ENCODE measurements at places on chromosomes 4 and X.

DNA sequence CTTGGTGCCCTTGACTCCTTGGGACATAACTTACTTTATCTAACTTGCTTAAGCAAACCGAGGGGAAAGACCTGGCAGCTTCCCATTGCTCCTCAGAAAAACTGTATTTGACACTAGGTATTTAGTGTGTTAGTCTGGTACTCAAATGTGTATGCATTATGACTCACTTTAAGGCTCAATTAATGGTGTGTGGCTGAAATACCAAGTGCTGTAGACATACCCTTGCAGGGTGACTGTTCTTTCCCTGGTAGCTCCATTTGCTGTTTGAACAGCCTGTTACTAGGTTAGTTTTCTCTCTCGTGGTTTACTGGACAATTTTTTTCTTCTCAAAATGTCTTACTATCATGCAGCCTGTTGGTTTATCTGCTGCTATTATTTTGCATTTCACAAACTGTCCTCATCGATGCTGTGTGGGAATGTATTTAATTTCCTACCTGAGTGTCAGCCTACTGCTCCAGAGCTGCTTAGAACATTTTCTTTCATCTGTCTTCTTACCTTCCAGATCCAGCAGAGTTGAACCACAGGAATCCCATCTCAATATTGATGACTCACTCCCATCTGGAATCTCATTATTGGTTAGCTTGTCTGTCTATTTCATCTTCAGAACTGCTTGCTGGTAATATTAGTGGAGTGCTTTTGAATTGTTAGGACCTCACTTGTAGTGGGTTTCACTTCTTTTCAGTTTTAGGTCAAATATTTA is 158.0 kb upstream of the FAT1 start:
- DNase-seq, result no peak

DNA sequence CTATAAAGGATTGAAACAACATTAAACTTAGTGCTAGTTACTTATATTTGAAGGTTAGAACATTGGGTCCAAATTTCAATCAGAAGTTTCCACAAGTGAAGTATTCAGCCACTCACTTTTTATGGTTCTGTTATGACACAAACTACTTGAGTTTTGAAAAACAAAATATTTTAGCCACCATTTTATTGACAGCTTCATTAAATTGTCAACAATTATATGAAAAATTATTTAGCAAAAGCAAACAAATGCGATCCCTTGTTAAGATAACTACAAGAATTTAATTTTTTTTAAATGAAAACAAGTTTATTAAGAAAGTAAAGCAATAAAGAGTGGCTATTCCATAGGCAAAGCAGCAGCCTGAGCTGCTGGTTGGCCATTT is 3.1 kb downstream of the CXCL2 start:
- no peak for DNase-seq

DNA sequence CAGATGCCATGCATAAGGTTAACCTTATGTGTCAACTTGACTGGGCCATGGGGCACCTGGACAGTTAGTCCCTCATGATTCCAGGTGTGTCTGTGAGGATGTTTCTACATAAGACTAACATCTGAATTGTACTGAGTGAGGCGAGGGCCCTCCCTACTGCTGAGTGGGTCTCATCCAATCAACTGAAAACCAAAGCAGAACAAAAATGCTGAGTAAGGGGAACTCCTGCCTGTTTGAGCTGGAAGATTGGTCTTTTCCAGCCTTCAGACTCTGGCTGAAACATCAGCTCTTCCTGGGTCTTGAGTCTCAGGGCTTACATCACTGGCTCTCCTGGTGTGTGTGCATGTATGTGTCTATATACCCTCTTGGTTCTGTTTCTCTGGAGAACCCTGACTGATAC is 13.8 kb downstream of the NELFA start:
- no peak for DNase-seq

DNA sequence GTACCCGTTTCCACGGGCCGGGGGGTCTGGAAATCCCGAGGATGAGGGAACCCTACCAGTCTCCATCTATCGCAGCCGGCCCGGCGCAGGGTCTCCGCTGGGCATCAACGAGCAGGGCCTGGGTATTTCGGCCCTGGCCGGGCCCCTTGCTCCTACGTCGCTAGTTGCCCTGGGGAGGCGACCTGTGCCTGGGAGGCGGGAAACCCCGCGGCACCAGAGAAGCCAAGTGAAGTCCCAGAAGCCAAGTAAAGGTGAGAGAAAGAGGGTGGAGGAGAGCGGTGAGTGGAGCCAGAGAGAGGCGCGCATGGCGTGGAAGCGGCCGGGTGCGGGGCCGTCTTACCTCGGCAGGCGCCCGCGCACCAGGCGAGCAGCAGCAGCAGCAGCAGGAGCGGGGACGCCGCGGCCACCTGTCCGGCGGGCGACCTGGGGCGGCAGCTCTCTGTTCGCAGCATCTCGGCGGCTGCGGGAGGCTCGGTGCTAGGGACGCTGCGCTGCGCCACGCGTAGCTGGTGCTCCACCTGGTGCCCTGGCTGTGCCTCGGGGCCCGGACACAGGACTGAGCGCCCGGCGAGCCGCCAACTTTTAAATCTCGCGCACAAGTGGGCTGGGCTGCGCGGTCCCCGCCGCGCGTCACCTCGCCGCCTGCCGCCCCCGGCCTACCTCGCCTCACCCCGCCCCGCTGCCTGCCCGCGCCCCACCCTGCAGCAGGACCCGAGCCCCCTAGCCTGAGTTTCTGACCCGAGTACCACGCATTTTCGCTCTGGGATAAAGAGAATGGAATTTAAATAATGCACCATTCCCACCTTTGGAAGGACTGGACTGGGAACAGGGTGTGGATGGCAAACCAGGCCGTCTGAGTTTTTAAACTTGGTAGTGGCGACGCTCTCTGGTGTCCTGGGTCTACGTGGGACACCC is at the start of gene NMU:
TSS of gene NMU (minus strand) at position 558 of the 915 bp plus-strand sequence. CDS start at position 452, 106 bp downstream.
- DNase-seq, result no peak

DNA sequence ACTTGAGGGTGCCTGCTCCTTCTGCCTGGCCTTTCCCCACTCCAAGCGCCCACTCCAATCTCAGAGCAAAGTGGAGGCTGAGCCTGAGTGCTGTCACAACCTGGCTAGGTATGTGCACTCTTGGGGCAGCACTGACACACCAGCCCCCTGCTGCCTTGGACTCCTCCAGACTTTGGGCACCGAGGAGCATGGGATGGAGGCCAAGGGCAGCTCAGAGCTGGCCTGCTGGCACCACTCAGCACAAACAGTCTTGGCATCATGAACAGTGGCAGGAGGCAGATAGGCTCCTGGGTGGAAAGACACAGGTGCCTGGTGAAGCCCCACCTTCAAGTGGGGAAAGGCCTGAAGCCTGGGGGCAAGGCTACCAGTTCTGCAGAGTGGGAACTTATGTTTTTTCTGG is 91.8 kb downstream of the KCNIP4 start:
- DNase-seq, result no peak

DNA sequence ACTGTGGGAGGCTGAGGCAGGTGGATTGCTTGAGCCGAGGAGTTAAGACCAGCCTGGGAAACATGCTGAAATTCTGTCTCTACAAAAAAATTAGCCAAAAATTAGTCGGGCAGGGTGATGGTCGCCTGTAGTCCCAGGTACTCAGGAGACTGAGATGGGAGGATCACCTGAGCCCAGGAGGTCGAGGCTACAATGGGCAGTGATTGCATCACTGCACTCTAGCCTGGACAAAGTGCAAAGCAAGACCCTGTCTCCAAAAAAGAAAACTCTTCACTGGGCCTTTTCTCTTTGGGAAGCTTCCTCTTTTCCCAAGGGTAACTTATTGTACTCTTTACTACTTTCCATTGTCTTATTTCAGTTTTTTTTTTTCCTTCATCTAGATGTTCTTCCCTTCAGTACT is 88.9 kb downstream of the UBE2K start:
- no peak for DNase-seq

- DNase-seq, result no peak
Observed at GRCh38 chrX:39591099-39591498, 506.7 kb downstream of the BCOR start.

- no peak for DNase-seq
Observed at GRCh38 chr4:174387143-174387542, 103.4 kb downstream of the CEP44 start.

DNA sequence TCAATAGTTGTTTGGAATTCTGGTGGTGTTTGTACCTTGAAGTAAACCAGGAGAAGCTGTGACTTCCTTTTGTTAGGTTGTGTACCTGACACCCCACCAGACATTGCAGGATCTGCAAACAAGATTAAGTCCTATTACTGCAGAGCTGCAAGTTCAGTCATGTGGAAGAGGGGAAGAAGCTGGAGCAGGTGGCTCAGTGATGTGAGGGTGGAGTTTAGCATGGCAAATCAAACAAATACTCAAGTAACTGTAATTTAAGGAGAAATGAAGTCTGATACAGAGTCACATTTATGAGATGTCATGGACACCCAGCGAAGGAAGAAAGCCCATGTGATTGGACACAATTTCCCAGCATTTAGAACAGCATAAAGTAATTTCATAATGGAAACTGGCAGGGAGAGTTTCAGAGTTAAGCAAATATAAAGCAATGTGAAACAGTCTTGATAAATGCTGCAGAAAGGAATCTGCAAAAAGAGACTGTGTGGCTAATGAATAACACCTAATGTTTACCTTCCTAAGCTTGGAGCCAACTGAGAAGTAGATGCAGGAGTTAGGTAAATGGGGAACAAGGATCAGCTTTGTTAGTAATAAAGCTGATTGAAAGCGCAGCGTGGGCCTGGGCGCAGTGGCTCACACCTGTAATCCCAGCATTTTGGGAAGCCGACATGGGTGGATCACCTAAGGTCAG is 249.1 kb downstream of the GBA3 start:
- no peak for DNase-seq

- DNase-seq, result no peak
Observed at GRCh38 chr4:180164799-180165198, 2078.4 kb upstream of the TENM3 start.

DNA sequence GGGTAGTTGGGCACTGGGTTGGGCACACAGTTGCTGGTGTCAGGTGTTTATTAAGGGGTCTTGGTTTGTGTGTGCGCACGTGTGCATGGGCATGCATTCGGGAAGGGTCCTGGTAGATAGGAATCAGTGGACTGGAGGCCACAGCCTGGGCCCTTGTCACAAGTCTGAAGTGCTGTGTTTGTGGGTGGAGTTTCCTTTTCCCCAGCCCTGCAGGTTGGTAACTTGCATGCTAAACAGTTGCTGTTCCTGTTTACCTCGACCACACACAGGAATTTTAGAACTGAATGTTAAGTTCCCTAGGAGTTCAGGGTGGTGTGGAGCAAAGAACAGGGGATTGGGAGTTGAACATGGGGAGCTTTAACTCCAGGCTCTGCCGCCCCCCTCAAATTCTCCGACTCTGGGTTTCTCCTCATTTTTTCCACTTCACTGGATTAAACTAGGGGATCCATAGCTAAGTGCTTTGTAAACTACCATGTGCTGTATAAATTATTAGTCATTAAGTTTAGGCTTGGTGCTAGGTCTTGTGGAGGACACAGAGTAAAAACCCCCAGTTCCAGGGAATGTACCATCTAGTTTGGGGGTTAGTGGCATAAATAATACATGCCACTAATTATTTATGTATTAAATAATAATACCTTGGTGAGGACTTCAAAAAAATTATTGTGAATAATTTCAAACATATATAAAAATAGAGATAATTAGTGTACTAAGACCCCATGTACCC is 49.0 kb downstream of the STARD8 start:
- no peak for DNase-seq

DNA sequence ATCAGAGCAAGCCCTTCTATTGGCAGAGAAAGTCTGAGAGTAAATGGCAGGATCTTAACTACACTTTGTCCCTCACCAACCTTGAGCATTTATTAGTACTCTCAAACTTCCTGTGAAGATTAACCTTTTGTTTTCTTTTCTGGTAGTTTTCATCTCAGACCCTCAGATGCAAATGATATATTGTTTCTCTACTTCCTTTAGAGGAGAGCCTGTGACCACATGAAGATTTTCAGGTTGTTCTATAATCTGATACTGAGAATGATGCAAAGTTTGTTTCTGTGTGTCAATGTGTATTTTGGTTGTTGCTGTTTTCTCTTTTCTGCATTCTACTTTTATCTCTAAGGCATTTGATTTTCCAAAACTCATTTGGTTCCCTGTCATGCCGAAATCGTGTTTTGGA is 165.8 kb upstream of the CYSLTR1 start:
- no peak for DNase-seq

GRCh38 chr4:152106113-152106763 is 345.4 kb upstream of the GATB start:
- DNase-seq, result peak; percentile 44

DNA sequence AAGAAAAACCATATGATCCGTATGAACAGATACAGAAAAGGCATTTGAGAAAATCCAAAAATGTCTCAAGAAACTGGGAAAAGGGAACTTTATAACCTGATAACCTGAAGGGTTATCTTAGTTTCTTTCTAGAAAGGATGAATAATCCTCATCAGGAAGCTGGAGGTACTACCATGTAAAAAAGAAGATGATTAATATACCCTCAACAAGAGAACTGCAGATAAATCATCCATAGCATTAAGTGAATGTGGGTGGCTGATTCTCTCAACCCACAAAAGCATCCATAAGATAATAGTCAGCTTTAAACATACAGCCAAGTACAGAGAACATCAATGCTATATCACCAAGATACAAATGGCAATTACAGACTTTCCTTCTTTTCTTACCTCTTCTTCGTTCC is 26.4 kb downstream of the ANAPC10 start:
- DNase-seq, result no peak

DNA sequence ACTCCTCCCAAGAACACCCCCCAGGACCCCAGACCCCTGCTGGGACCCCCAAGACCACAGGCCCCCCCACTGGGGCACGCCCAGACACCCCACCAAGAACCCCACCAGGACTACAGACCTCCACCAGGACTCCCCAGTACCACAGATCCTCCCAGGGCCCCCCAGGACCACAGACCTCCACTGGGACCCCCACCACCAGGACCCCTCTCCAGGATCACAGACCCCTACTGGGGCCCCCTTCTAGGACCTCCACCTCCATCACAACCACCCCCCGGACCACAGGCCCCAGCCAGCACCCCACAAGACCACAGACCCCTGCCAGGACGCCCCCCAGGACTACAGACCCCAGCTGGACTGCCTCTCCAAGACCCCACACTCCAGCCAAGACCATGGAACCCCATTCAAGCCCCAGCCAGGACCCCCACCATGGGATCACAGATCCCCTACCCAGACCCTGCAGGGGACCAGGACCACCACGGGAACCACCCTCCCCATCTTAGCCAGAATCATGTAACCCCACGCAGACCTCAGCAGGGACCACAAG is 855 bp upstream of the DHRSX start:
- no peak for DNase-seq

- no peak for DNase-seq
Observed at GRCh38 chrX:69371159-69371558, 133.0 kb upstream of the NALF2 start.

DNA sequence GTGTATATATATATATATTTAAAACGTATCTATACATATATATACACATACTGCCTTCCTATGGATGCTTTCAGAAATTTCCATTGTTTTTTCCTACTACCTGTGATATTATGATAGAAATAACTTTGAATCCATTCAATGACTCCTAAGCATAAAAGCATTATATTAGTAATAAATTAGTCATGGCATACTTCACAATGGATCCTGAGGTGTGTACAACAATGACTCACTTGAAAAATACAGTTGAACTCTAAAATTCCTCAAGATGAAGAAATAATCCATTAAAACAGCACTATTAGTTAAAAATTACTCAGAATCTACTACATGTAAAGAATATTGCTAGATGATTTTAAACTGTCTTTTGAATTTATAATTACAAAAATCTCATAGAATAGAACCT is 201.1 kb downstream of the STPG2 start:
- DNase-seq, result no peak

GRCh38 chr4:83252782-83253405 is 31.7 kb downstream of the COQ2 start:
- DNase-seq, result no peak
